GM12865 (cell line): ENCODE measurements at places on chromosomes 13 and 19.
A peak's percentile ranks its signal among the peaks of the same experiment; 100 is the strongest.

DNA sequence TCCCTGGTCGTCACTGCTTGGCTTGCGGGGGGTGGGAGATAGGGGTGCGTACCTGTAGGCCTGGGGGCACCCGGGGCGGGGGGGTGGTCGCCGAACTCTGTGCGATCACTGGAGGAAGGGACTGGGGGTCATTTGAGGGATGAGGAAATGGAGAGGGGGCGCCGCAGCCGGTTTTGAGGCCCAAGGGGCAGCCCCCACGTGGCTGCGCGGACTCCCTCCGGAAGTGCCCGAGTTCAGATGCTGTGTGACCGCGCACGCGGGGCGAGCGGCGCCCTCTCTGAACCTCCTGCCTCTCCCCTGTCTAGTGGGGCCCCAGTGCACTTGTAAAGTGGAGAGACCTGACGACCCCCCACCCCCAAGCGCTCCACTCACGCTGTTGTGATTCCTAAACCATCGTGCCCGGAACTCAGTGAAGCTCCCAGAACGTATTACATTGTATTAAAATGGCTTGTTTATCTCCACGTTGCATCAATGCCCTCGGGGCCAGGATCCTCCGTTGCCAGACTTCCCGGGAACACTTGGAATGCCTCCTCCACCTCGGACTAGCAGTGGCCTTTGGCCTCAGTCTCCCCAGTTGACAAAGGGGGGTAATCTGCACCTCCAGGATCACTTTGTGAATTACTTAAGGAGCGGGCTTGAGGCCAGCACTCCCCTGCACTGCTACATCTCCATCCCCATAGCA, 3.0 kb upstream of the NANOS3 start:
- no peak for DNase-seq

GRCh38 chr13:41609828-41610227, 152.5 kb downstream of the RGCC start:
- no peak for DNase-seq

- DNase-seq, result peak; percentile 26
Observed at GRCh38 chr13:73702419-73703071, 431.7 kb downstream of the KLF12 start.

GRCh38 chr13:28531077-28531844, 36.3 kb upstream of the FLT1 start:
- DNase-seq, result no peak

DNA sequence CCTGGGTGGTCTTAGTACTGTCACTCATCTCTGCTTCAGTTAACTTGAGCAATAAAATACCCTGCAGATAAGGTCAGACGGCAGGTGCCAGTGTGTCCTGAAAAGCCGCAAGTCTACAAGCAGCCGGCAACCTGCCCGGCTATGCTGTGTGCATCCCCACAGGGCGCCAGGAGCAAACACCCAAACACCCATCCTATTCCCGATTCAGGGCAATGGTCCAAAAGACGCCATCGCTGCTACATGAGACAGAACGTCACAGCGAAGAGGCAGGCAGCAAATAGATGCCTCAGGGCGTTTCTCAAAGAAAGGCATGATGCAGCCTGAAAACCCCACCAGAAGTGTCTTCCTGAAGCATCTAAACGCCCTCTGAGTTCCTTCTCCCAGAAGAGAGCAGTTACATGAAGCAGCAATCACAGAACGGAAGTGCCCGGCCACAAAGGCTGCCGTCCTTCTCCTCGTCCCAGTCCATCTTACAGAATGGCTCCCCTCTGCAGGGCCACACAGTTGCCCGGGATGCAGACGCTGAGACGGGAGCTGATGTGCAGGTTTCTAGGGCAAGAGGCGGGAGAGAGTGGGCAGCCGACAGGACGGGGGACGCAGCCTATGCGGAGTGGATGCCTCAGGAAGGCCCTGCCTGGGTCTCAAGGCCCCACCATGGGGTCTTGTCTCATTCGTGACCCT, 35.1 kb downstream of the RASA3 start:
- DNase-seq, result no peak

DNA sequence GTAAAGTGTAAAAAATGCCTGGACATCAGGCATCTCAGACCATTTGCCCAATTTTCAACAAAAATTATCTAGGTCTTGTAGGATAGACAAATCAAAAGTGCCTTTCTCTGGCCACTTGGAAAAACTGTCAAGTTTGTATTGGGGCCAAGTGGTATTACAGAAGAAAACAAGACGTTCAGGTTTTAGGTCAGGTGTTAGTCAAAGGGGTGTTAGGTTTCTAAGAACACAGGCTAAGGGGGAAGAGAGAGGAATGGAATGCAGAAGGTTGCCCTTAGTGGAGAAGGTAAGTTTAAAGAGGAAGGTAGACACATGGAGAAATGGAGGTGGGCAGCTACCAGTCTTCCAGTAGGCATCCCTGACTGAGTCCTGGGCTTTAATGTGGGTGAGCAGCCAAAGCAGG, 19.9 kb upstream of the ZNF561 start:
- DNase-seq, result no peak

- no peak for DNase-seq
Observed at GRCh38 chr19:5436106-5436947, 18.9 kb upstream of the ZNRF4 start.

GRCh38 chr19:38449518-38449917, 16.0 kb downstream of the RYR1 start:
- no peak for DNase-seq

- DNase-seq, result peak; percentile 42
Observed at GRCh38 chr13:36418022-36418805, 14.1 kb upstream of the CCNA1 start.

GRCh38 chr13:98664047-98664446, 87.1 kb upstream of the STK24 start:
- DNase-seq, result no peak

GRCh38 chr19:31348481-31349159, 616 bp downstream of the TSHZ3 start:
- DNase-seq, result no peak

DNA sequence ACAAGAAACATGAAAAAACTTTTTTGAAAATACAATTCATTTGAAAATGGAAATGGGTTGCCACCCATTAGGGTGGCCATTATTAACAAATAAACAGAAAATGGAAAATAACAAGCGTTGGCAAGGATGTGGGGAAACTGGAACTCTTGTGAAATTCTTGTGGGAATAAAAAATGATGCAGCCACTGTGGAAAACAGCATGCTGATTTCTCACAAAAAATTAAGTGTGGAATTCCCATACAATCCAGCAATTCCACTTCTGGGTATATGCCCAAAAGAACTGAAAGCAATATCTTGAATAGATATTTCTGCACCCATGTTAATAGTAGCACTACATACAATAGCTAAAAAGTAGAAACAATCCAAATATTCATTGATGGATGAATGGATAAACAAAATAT, 165.2 kb downstream of the DCLK1 start:
- DNase-seq, result no peak

GRCh38 chr19:37593996-37594303, 642 bp downstream of the ZNF571 start:
- DNase-seq, result no peak

DNA sequence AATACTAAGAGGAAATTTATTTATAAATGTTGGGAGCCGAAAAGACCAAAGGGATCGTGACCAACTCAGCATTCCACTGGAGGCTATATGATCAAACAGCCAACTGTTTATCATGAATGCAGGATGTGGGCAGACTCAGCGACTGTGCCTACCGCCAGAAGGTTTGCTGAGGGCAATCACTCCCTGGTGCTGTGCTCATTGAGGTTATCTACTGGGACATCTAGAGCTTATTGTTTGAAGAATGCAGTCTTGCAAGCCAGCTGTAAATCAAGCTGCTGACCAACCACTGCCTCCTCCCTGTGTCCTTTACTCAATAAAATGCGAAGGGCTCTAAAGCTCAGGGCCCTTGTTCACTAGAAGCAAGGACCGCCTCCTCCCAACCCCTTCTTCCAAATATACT, 8.5 kb upstream of the XPO4 start:
- DNase-seq, result no peak

- DNase-seq, result no peak
Observed at GRCh38 chr19:39158646-39159260, 33.2 kb downstream of the PAK4 start.
